ENCODE measurements at places on chromosomes 2 and 18.
A peak's percentile ranks its signal among the peaks of the same experiment; 100 is the strongest.

DNA sequence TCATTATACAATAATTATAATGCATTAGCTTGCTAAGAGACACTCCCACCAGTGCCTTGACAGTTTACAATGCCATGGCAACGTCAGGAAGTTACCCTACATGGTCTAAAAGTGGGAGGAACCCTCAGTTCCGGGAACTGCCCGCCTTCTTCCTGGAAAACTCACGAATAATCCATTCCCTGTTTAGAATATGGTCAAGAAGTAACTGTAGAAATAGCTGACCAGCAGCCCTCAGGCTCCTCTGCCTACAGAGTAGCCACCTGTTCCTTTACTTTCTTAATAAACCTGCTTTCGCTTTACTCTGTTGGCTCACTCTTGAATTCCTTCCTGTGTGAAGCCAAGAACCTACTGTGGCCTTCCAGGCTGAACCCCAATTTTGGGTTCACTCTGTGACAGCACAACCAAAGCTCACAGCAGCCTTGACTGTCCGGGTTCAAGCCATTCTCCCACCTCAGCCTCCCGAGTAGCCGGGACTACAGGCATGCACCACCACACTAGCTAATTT lies 20.0 kb upstream of the PTPN2 start:
- no peak for DNase-seq

DNA sequence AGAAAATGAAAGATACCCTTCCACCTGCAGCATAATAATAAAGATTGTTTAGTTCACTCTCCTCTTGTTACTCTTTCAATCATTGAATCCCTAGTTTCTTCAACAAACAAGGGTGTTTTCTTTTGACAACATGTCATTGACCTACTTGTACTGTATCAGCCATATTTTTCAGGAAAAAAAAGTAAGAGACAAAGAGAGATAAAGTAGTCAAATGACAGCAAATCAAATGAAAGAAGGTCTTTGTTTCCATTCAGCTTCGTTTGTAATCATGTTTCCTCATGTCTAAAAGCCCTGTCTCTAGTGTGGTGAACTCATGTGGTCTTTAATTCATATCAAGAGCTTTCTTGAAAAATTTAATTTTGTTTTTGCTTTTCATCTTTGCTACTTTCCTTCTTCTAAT lies 557.8 kb upstream of the LRATD1 start:
- no peak for DNase-seq

DNA sequence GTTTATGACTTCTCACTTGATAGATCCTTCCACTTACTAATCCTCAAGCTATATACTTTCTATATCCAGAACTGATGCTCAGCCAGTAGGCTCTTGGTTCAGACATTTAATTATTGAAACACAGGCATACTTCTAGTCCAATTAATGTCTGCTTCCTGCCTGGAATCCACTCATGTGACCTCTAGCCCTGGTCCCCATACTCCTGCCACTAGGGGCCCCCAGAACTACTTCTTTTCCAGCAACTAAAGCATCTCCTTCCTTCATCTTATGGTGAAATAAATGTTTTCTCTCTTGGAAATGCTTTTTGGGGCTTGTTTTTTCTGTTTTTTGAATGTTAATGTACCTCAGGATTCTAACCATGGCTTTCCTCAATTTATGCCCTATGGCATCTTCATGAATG lies 527.6 kb downstream of the SATB2 start:
- no peak for DNase-seq

- peak; percentile 79 for DNase-seq
Observed at GRCh38 chr2:69013142-69013839, at the start of gene ANTXR1. Gene ANTXR1 (plus strand): TSS chr2:69013179. CDS start chr2:69013500, 321 bp downstream.

All from adrenal gland (tissue), 19 donors.